ENCODE measurements at places on chromosomes 11 and 22.

DNA sequence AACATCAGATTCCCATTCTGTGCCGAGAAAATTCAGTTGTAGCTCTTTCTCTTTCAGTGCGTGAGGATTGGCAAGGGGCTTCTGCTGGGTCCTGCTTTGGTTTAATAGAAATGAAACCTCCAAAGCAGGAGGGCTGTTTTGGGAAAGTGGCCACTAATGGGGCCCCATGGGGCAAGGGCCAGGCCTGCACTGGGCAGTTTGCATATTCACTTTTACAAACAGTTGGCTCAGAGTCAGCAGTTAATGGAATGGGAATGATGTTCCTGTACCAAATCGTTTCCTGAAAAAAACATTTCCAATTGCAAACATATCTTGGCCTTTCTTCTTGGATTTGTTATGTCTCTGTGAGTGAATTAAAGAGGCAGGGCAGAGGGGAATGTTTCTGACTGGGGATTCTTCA, 92.1 kb downstream of the PARVA start:
- DNase-seq = no peak

DNA sequence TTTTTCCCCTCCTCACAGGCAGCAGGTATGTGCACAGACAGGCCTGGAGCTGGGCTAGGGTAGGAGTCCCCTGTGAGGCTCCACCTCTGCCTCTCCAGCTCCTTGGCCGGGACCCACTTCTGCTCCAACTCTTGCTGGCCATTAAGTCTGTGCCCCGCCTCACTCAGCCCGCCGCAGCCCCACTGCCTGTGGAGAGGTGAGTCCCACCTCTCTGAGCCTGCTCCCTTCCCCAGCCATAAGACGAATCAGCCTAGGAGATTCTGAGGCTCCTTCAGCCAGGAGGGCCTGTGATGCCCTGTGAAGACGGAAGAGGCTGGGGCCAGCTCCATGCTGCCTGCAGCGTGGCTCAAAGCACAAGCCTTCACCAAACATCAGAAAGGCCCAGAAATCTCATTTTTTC, 23.0 kb downstream of the TSKU start:
- peak; percentile 40 for DNase-seq

- DNase-seq = no peak
These were observed 56.5 kb downstream of the MIAT start for GRCh38 chr22:26713823-26714449.

GRCh38 chr11:3169255-3170043, 4.3 kb upstream of the OSBPL5 start:
- DNase-seq = peak; percentile 55

- no peak for DNase-seq
These were observed 22.6 kb upstream of the GNAZ start for GRCh38 chr22:23047742-23048141.

- no peak for DNase-seq
These were observed at the start of gene KCNC1 for GRCh38 chr11:17734418-17734911. KCNC1 (plus strand) TSS chr11:17734781; CDS start chr11:17736003, 1,222 bp downstream.

DNA sequence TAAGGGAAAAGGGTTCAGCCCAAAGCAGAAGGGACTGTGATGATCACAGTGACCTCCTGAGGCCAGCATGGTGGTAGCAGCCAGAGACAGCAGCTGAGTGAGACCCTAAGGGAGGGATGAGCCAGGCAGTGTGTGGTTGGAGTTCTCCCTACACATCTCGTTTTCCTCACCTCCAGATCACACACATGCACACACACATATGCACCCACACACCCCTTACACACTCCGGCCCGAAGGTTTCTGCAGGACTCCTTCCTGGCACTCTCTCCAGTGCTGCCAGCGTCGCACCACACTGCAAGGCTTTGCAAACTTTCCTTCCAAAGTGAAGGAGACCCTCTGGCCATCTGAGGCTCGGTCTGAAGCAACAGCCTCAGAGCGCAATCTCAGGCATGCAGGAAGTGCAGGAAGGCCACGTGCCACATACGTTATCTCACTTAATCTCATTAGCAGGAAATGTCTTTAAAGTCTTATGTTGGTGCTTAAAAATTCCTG, 26.9 kb upstream of the TP53I11 start:
- DNase-seq = no peak

- DNase-seq = no peak
These were observed 902.7 kb downstream of the TBC1D22A start for GRCh38 chr22:47665151-47665550.

DNA sequence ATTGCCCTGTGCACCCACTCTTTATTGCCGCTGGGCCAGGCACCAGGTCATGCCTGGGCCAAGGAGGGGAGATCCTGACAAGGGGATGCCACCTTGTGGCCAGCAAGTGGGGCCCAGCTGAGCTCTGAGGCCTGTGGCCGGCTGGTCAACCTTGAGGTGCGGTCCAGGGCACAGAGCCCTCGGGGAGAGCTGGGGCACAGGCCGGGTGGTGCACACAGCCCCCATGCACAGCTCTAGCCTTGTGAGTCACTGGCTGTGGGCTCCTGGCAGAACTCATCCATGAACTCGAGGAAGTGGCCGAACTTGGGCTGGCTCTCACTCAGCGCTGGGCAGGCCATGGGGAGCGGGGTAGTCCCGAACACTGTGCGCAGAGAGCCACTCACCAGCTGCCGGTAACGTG, 94.3 kb downstream of the RNF169 start:
- no peak for DNase-seq

DNA sequence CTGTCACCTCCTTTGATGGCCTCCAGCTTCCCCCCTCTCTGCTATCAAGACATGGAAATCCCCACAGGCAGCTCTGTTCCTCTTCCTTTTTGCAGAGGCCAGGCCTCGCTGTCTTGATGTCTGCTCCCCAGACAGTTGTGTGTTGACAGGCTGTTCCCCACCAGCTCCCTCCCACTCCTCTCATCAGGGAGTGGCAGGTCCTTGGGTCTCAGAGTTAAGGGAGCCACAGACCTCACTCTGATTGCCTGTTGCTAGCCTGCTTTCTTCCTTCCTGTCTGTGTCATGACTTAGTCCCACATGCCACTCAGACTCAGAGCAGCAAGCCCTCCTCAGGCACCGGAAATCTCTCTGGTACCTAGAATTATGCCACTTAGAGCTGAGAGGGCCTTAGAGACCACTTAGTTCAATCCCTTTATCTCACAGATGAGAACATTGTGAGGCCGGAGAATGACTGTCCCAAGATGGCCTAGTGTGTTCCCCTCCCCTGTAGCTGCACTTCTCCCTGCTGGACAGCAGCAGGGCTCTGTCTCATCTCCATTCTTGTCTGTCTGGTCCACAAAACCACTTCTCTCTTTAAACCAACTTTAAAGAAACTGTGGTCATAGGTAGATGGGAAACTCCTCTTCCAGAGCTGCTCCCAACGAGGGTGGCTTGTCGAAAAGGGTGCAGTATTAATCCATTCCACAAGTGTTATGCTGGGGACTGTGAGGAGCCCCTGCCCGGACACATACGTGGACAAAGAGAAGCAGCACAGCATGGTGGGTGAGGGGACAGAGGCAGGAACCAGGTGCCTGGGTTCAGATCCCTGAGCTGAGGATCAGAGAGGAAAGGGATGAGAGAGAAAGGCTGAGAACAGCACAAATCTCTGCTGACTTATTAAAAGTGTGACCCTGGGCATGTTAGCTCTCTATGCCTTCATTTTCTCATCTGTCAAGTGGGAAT, 4.2 kb downstream of the AMPD3 start:
- DNase-seq = no peak

GRCh38 chr11:67586568-67587250, 3.1 kb downstream of the GSTP1 start:
- DNase-seq = no peak

GRCh38 chr11:34975482-34975881, 59.1 kb downstream of the PDHX start:
- DNase-seq = no peak

GRCh38 chr22:46687460-46687859, 50.6 kb downstream of the CERK start:
- no peak for DNase-seq

- DNase-seq = no peak
These were observed 29.5 kb upstream of the CCDC34 start for GRCh38 chr11:27392278-27393114.

DNA sequence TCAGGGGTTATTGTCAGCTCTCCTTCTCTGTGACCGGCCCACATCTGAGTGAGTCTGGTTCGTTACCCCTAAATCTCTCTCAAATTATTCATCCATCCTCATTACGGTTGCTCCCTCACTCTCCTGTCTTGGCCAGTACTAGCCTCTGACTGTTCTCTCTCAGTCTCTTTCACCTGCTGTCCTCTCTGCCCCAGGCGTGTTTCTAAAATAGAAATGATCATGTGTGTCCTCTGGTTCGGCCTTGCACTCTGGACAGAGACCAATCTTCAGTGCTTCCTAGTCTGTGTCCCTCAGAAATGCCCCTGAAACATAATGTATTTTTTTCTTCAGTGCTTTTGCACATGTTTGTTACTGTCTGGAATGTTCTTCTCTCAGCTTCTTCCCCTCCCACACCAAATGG, 4.9 kb downstream of the PSMD13 start:
- no peak for DNase-seq

DNA sequence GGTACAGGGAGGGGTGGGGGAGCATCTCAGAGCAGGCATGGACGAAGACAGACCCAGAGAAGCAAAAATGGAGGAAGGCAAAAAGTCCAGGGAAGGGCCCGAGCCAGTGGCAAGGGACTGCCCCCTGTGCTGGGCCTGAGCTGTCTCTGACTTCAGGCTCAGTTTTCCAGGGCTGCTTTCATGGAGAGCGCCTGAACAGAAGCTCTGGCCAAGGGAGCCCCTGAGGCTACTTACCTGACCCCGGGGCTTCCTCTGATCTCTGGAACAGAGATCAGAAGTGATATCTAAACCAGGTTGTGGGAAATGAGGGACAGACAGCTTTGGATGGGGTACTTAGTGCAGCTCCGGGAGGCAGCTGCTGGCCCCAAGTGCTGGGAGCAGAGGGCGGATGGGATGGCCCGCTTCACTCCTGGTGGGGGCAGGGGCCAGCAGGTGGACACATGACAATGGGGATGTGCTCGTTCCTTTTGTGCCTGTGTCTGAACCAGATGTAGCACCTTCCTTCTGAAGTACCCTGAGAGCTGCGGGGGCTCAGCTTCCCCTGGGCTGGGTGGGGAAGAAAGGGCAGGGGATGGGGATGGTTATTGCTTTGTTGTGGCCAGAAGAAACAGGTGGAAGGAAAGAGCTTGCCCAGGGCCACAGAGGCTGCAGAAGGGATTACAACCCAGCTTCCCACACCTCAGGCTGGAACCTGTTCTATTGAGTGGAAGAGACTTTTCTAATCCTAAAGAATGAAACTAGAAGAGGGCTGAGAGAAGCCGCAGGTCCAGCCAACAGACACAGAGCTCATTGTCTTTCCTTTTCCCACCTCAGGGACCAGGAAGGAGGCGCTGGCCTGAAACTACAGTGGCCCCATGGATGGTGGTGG, 5.7 kb downstream of the LRRC10B start:
- no peak for DNase-seq

- no peak for DNase-seq
These were observed 45.5 kb downstream of the NRXN2 start for GRCh38 chr11:64677441-64678023.
